ENCODE measurements at places on chromosomes 2 and 18.

DNA sequence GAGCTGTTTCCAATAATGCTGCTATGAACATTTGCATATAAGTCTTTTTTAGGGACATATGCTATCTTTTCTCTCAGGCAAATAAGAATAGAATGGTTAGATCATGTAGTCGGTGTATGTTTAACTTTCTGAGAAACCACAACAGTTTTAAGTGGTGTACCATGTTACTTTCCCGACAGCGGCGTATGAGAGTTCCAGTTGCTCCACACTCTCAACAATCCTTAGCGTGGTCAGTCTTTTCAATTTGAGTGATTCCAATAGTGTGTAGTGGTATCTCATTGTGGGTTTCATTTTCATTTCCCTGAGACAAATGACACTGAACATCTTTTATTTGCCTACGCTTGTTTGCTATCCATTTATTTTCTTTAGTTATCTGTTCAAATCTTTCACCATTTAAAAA lies 149.5 kb downstream of the ACOXL start:
- no peak for DNase-seq

DNA sequence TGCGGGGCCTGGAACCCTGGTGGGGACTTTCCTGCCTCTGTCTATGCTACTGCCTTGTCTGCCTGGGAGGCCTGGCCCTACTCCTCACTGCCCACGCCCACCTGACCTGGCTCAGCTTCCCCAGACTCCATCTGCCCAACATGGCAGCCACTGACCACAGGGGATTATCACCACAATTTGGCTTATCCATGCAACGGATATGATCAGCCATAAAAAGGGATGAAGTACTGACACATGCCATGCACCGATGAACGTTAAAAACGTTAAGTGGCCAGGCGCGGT lies 5.9 kb upstream of the KCNF1 start:
- no peak for DNase-seq

- no peak for DNase-seq
Observed at GRCh38 chr2:136012315-136012714, 26.9 kb upstream of the DARS1 start.

- no peak for DNase-seq
Observed at GRCh38 chr2:35538796-35539195, 816.8 kb upstream of the CRIM1 start.
